ENCODE measurements at places on chromosomes 6 and 20.

GRCh38 chr6:109527989-109528388 is 45.0 kb upstream of the ZBTB24 start:
- DNase-seq = no peak
- no peaks in the 10 kb centered on the region for H3K36me3 ChIP-seq
- no peak overlapping the region for H3K4me3 ChIP-seq
- H3K27me3 ChIP-seq = no peaks in the 10 kb centered on the region
- no peak overlapping the region for H3K27ac ChIP-seq

DNA sequence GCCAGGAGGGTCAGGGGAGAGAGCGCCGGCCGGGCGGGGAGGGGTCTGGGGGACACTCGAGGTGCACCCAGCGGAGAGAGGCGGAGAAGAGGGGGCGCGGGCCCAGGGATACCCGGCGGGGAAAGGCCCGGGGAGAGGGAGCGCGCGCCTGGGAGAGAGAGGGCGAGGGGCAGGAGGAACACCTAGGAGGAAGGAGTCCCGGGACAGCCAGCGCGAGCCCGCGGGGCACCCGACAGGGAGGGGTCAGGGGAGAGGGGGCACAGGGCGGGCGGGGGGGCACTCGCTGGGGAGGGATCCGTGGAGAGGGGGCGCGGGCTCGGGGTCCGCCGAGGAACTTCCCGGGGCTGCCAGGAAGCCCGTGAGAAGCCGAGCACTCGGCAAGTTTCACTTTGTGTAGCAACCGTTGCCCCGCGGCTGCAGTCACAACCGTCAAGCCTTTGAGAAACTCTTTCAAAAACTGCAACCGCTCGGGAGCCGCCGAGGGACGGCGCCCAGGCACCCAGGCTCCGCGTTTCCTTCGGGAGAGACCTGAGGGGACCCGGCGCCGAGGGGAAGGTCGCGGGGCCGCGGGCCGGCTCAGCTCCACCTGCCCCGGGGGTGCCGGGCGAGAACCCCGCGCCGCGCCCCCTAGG is 471 bp downstream of the EZR start:
- H3K36me3 ChIP-seq = no peaks in the 10 kb centered on the region
- H3K4me3 ChIP-seq = peak overlapping the region; percentile 92
- H3K27me3 ChIP-seq = no peaks in the 10 kb centered on the region
- DNase-seq = peak; percentile 80
- H3K4me1 ChIP-seq = peaks cover 42% of the 10 kb centered on the region

- no peak overlapping the region for H3K27ac ChIP-seq
- no peaks in the 10 kb centered on the region for H3K4me1 ChIP-seq
- no peak overlapping the region for H3K4me3 ChIP-seq
- H3K36me3 ChIP-seq = no peaks in the 10 kb centered on the region
- no peak for DNase-seq
- no peaks in the 10 kb centered on the region for H3K27me3 ChIP-seq
These were observed 121.6 kb upstream of the GJE1 start for GRCh38 chr6:142011156-142011555.

- no peaks in the 10 kb centered on the region for H3K4me1 ChIP-seq
- no peaks in the 10 kb centered on the region for H3K36me3 ChIP-seq
- no peaks in the 10 kb centered on the region for H3K27me3 ChIP-seq
- H3K4me3 ChIP-seq = no peak overlapping the region
- H3K27ac ChIP-seq = no peak overlapping the region
These were observed 15.1 kb downstream of the RFPL4B start for GRCh38 chr6:112362027-112362795.

DNA sequence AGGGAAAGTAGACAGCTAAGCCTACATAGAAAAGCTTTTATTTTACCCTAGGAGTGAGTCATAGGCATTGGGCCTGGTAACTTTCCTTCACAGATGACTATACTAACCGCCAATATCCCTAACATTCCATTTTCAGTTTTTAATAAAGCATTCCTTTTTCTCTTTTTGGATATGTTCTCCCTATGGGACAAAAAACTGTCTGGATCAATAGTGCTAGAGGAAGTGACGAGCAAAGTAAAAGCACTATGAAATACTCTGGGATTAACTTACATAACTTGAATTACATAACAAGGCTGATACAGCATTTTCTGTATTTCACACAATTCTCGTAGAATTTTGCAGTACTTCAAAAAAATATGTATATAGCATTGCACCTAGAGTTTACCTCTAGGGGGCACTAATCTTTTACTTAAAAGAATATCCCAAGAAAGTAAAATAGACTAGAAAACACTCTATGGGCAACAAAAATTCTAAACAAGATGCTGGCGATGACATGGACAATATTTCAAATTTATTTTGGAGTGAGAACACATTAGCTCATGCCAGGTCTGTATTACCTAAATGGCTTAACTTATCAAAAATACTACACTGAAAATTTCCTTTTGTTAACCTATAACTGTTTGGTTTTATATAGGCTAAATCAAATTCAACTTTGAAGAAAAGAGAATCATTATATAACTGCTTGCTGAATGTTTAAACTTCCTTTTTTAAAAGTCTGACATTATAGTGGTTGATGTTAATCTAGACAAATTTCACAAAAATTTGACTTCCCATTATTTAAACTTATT is 66.3 kb upstream of the DST start:
- H3K4me1 ChIP-seq = no peaks in the 10 kb centered on the region
- no peak overlapping the region for H3K27ac ChIP-seq
- peak; percentile 6 for DNase-seq
- H3K36me3 ChIP-seq = no peaks in the 10 kb centered on the region
- no peaks in the 10 kb centered on the region for H3K27me3 ChIP-seq

DNA sequence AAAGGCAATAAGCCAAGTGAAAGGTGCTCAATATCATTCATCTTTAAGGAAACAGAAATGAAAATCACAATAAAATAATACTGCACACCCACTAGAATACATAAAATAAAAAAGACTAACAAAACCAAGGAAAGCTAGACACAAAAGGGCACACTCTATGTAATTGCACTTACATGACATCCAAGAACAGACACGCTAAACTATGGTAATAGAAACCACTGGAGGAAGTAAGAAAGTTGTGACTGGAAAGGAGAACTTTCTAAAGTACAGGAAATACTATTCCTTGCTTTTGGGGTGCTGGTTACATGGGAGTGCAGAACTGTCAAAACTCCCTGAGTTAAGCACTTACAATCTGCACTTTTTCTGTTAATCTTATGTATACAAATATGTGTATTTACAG is 253.7 kb upstream of the RUNX2 start:
- no peak overlapping the region for H3K4me3 ChIP-seq
- H3K36me3 ChIP-seq = no peaks in the 10 kb centered on the region
- no peaks in the 10 kb centered on the region for H3K27me3 ChIP-seq
- no peak for DNase-seq
- H3K4me1 ChIP-seq = no peaks in the 10 kb centered on the region
- no peak overlapping the region for H3K27ac ChIP-seq

DNA sequence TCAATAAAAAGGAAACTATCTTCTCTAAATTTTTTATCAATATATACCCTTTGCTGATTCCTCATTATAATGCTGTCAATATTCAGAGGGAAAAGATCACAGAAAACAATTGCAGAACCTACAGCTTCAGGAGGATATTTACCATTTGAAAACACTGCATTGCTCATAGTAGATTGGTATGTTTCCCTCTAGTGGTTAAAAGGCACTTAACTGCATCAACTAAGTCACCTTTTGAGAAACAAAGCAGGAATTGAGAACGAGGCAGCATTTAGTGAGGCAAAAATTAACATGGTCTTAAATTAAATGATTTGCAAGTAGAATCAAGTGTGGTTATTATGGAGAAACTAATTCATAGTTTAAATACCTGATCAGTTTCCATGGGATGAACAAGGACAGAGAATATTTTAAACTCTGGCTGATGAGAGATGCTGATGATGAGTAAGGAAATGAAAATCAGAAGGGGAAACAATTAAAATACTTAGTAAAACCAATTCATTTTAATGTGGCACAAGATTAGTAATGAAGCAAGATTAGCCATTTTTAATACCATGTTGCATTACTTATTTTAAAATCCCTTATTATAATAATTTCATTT is 642.1 kb downstream of the EPHA7 start:
- no peaks in the 10 kb centered on the region for H3K4me1 ChIP-seq
- no peak overlapping the region for H3K4me3 ChIP-seq
- H3K27me3 ChIP-seq = no peaks in the 10 kb centered on the region
- H3K36me3 ChIP-seq = no peaks in the 10 kb centered on the region

GRCh38 chr6:167005350-167006159 is 6.4 kb downstream of the CEP43 start:
- no peaks in the 10 kb centered on the region for H3K36me3 ChIP-seq
- no peak for DNase-seq
- H3K27me3 ChIP-seq = no peaks in the 10 kb centered on the region
- H3K4me3 ChIP-seq = no peak overlapping the region

- no peak overlapping the region for H3K27ac ChIP-seq
- no peak for DNase-seq
- no peaks in the 10 kb centered on the region for H3K27me3 ChIP-seq
- no peak overlapping the region for H3K4me3 ChIP-seq
These were observed 67.5 kb downstream of the THEMIS start for GRCh38 chr6:127833336-127833735.

- no peaks in the 10 kb centered on the region for H3K27me3 ChIP-seq
- DNase-seq = no peak
- H3K27ac ChIP-seq = no peak overlapping the region
- no peaks in the 10 kb centered on the region for H3K36me3 ChIP-seq
- peaks cover 25% of the 10 kb centered on the region for H3K4me1 ChIP-seq
- no peak overlapping the region for H3K4me3 ChIP-seq
These were observed 1.7 kb downstream of the PCMT1 start for GRCh38 chr6:149751239-149751638.

DNA sequence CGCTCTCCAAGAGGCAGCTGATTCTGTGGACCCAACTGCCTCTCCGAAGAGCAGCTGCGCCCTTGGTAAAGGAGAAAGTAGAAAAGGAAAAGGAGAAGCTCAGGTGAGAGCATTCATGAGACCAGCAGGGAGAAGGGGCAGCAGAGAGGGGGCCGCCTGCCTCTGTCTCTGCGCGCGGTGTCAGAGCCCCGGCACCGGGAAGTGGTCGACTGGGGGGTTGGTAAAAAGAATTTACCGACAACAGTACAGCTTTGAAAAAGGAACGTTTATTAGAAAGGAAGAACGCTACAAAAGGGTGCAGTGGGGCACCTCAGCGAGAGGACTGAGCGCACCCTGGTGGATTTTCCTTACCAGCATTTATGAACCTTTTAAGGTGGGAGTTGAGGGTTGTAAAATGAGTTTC is 61.9 kb downstream of the GPR6 start:
- peak overlapping the region; percentile 66 for H3K27ac ChIP-seq
- no peaks in the 10 kb centered on the region for H3K27me3 ChIP-seq
- H3K4me1 ChIP-seq = peaks cover 28% of the 10 kb centered on the region
- H3K4me3 ChIP-seq = peak overlapping the region; percentile 43

DNA sequence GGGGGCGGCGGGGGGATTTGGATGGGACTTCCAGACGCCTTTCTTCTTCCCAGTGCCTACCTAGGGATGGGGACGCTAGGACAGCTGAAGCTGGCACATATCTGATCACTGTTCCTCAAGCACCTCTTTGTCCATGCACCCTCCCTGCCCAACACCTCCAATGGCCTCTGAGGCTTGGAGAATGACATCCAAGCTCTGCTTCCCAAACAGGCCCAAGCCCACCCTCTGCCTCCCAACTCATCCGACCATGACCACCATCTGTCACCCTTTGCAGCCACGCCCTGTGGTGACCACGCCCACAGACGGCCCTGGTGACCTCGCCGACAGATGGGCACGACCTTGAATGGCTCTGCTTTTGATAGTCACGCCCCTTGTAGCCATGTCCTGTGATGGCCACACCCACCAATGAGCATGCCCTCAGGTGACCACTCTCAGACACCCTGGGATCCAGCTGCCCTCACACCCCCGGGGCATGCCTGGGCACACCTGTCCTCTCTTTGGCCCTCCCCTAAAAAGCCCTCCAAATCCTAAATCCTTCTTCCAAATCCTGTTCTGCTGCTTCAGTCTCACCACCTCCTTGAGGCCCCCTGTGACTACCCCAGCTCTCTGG is 51.0 kb downstream of the SSR1 start:
- H3K4me3 ChIP-seq = peak overlapping the region; percentile 62
